Activated T-helper 2 cell treated with anti-CD3 and anti-CD28 coated beads, Interferon-gamma antibody, Interleukin-2, Interleukin-4, amounts not matched to agents 10 μg/mL and 5 μg/mL and 100 μg/mL, durations not matched to agents 14 hours and 24 hours and 36 hours (primary cell): ENCODE measurements at places on chromosomes 7 and 10.

- peak; percentile 17 for DNase-seq
Observed at GRCh38 chr7:146115851-146116520, 615 bp upstream of the CNTNAP2 start.

DNA sequence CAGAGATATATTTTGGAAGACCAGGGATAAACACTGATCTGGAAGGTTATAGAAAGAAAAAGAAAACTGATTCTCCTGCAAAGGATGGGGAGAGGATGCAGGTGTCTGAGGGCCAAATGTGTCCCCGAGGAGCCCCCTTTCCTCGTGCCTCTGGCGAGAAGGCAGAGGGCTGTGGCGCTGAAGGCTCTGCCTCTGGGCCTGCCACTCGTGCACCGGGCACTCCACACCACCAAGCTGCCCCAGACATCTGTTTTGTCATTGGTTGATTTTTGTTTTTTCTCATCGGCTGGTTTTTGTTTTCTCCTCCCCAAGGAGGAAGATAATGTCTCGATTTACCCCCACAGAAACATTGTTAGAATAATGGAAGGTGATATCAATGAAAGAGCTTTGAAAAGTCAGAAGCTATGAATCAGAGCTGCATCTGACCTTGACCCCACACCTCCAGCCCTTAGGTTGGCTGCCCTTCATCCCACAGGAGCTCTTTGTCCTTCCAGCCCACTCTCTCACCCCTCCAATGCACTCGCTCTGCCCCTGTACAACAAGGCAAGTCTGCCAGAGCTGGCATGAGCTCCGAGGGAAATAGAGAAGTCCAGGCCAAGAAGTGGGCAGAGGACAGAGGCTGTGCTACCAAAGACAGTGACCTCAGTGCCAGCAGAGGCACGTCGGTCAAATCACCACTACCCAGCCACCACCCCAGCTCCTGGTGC lies 124.8 kb downstream of the TCERG1L start:
- no peak for DNase-seq

GRCh38 chr10:120768227-120768626 lies 82.9 kb upstream of the WDR11 start:
- no peak for DNase-seq

DNA sequence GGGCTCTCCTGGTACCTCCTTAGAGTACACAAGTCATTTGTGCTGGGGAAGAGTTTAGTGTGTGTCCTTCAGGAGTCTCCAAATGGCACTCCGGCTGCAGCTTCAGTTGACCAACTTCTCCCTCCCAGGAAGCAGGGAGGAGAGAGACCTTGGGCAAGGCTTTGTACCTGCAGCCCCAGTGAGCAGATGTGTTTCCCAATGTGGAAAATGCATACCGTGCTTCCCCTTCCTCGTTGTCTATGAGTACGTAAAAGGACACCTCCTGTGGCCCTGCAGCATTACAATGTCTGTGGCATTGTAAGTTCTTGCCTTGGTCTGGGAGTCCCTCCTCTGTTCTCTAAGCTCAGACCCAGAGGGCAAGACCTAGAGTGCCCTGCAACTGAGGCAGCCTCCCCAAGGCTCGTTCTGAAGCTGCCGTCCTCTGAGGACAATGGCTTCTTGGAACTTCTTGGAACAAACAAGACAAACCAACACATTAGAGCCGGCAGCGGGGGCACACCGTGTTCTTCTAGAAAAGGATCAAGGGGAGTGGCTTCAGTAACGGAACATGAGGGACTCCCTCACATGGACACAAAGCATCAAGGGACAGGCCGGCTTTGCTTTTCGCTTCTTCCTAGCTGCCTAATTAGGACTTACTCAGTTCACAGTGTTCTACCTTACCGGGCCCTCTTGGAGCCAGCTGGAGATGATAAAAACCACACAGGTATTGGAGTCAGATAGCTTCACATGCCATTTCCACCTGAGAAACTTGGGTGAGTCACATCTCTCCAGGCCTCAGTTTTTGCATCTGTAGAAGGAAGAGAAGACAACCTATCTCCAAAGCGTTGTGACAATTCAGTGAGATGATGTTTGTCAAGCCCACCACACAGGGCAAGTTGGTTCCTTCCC lies 20.9 kb upstream of the PPA1 start:
- no peak for DNase-seq

GRCh38 chr7:157837561-157837960 lies 500.8 kb downstream of the DNAJB6 start:
- DNase-seq = no peak

GRCh38 chr10:121248266-121248665 lies 350.0 kb downstream of the FGFR2 start:
- DNase-seq = no peak

GRCh38 chr7:104650991-104651640 lies 322.7 kb downstream of the LHFPL3 start:
- DNase-seq = no peak

GRCh38 chr10:63901228-63901627 lies 380.0 kb downstream of the REEP3 start:
- no peak for DNase-seq

GRCh38 chr7:29196971-29197595 lies 2.5 kb downstream of the CHN2 start:
- DNase-seq = no peak

GRCh38 chr10:13383399-13383761 lies 35.3 kb upstream of the SEPHS1 start:
- DNase-seq = no peak

GRCh38 chr7:139916717-139917395 lies 87.8 kb downstream of the TBXAS1 start:
- no peak for DNase-seq

GRCh38 chr7:100158229-100159098 lies at the start of gene TRAPPC14:
Gene TRAPPC14 (minus strand): TSS chr7:100158723. CDS start chr7:100158499, 224 bp downstream.
- DNase-seq = peak; percentile 88

DNA sequence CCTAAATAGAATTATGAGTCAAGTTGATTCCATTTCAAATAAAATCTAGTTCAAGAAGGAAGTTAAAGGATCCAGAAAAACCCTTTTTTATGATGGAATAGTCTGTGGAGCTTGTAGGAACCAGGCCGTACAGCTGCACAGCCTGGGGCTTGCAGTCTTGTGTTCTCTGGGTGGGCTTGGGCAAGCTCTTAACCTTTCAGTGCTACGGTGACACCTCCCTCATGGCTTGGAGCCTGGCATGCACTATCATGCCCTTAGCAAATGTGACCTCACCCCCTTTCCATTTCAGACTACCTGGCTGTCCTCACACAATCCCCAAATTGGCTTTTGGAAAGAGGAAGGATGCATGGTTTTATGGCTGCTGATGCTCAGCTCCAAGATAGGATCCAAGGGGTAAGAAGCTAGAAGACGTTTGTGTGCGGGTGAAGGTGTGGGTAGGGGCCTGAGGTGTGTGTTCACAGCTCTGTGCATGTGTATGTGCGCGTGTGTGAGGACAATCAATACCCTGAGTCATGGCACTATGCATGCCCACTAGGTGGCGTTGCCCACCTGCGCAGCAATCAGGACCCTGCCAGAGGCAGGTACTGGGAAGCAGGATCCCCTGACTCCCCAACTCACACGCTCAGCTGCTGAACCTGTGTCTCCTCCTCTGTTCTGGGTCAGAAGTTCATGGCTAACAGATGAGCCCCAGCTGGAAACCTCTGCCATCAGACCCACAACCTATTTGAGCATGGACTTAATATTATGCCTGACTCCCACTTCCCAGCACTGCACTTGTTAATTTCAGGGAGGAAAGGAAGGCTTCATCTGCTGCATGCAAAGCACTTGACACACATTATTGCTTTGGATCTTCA lies 113.4 kb downstream of the PTPN20 start:
- DNase-seq = peak; percentile 53

GRCh38 chr7:4195660-4196059 lies 486.4 kb upstream of the FOXK1 start:
- no peak for DNase-seq

- no peak for DNase-seq
Observed at GRCh38 chr10:109769966-109770365, 153.3 kb downstream of the XPNPEP1 start.

GRCh38 chr7:126608339-126608776 lies 644.4 kb downstream of the GRM8 start:
- no peak for DNase-seq

GRCh38 chr7:16315280-16315679 lies 106.1 kb downstream of the CRPPA start:
- no peak for DNase-seq

DNA sequence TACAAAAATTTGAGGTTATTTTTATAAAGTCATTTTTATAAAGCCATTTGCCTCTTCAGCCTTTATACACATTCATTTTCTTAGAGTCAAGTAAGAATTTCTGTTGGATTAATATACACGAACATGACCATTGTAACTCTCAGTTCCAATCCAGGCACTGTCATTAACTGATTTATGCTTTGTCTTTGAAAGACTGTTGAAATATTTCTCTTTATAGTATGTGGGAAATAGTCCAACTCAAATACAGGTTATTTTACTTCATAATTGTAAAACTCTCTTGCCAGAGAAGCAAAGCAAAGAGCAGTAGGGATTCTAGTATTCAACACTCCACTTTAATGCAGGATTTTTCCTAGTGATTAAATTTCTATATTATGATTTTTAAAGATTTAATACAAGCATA lies 36.5 kb upstream of the PAPSS2 start:
- DNase-seq = no peak

GRCh38 chr7:126213876-126214275 lies 1038.9 kb downstream of the GRM8 start:
- DNase-seq = no peak

- no peak for DNase-seq
Observed at GRCh38 chr7:126511046-126511445, 741.7 kb downstream of the GRM8 start.

- DNase-seq = no peak
Observed at GRCh38 chr7:121046893-121047468, 58.5 kb downstream of the CPED1 start.

DNA sequence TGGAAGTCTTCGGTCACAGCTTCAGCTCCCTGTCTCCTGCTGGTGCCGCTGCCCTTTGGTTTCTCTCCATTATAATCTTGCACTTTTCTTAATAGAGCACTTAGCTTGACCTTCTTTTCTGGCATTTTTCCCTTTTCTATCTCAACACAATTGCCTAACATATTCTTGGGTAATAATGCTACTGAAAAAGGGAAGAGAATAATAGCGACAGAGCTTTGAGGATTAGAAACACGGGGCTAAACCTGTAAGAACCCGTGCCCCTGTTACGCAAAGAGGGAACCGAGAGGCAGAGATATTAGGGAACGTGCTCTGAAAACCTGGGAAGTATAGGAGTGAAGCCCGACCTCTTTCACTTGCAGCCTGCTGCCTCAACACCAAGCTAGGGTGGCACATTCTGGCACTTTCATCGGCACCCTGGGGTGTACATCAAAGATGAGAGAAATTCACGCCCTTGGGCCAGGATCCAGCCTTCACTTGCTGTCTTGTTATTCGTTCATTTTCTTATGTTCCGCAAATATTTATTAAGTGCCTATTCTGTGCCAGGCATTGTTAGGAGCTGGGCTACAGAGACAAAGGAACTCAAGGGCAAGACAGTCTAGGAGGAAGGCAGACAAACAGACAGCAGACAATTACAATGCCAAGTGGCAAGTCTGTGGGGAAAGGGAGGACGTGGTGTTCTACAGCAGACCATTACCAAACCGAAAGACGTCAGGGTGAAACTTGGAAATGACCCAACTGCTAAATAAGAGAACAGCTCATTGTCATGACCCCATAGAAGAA lies 33.0 kb upstream of the GALNTL5 start:
- no peak for DNase-seq

DNA sequence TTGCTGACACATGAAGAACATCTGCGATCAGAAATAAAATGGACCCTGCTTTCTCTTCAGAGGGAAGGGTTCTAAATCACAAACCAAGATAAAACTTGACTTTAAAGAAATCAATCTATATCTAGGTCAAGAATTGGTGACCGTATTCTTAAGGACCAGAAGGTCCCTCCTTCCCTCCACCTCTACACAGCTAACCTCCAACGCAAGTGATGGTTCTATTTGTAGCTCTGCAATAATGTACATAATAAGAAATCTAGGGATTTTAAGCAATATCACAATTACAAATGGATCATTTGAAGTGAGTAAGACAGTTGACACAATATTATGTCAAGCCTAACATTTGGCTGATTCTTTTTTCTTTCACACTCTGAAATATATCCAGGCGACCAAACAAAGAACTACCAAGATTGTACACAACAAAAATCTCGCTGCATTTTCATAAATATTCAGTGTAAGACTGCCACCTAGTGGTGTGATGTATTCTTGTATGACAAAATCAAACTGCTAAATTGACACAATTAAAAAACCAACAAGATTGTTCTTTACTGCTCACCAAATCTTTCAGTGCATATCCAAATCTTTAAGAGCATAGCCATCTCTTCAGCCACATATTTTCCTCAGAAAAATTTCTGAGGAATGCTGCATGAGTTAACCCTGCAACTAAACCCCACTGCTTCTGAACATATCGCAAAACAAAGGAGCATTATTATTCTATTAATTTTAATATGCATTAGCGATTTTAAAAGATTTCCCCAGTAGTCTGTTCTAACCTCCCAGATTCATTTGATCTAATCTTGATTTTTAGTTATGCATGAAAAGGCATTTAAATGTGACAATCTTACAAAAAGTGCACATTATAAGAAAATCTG lies 44.5 kb downstream of the ICA1 start:
- DNase-seq = no peak

DNA sequence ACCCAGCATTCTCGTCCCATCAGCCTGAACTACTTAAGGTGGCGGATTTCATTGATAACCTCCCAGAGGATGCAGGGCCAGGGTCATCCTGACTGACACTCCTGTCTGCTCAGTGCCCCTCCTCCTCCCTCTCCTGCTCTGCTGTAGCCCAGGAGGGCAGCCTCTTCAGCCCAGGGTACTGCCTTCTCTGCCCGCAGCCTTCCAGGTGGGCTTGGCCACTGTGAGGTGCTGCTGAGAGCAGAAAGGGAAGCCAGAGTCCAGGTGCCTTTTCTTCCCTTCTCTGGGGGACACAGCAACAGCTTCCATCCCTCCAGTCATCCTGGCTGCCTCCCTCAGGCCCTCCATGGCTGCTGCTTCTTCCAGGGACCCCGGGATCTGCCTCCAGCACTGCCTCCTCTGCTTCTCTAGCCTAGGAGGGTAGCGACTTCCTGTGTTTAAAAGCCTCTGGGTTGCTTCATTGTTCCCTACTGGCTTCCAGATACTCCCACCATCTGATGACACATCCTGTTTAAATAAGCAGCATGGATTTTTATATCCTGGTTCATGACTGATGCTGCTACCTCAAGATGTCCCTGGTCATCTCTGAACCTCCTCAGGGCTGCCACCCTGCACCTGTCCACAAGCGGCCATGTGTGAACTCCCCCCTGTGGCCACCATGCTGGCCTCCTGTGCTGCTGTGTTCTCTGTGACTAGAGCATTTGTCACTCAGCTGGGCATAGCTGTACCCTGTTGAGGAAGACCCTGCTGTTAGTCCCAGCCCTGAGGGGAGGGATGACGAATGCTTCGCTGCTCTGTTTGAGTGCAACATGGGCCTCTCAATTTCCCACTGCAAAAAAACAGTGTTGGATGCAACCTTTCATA lies 55.8 kb downstream of the AKR1C4 start:
- DNase-seq = no peak
